Activated T-helper 1 cell treated with Interleukin-2 at 50 U/mL for 16 hours (primary cell): ENCODE measurements at places on chromosomes 5 and 9.

- no peak for DNase-seq
Measured at GRCh38 chr9:546797-547223, 294.7 kb upstream of the DMRT1 start.

DNA sequence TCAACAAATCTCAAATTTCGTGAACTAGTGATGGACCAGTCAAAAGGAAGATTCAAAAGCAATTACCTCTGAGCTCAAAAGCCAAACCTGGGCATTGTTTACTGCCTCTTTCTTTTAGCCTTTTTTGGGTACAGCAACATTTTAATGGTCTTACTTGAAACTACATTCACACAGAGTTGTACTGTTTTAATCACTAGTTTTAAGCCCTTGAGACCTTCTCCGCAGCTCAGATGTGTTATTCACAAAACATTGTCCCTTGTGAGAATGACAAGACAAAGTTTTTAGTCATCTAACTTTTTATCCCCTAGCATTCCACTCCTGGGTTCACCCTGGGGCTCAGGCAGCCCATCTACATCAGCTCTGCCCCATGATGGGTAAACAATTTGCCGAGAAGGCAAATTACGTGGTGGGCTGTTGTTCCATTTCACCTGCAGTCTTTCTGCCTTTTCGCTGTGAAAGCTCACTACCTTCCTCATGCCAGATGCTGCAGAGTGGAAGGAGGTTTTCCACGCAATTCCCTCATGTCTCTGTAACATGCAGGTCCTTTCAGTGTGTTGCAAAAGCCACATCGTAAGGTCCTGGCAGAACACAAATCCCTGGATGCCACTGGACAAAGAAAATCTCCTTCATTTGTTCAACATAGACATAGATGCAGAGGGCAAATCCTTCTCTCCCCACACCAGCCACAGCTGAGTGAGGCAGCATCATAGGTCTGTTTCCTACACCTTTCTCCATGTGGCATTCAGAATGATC lies 175.7 kb downstream of the EBF1 start:
- DNase-seq: no peak

DNA sequence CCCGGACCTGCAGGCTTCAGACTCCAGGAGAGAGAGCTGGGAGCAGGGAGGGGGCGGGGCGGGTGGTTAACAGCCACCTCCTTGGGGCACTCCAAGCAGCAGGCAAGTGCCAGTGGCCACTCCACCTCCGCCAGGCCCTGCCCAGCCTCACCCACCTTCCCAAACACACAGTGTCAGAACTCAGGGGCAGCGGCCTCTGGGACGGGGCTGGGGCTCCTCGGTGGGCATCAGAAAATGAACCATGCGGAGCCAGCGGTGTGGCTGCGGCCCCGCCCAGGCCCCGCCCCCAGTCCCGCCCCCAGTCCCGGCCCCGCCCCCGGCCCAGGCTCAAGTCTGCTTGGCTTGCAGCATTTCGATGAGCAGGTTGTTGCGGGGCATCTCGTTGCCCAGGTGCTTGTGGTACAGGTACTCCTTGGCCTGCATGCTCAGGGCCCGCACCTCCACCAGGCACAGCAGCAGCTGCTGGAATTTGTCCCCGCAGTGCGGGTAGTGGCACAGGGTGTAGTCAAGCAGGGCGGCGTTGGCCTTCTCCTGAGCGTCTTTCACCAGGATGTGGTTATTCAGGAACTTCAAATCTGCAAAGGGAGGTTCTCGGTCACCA lies 24.7 kb downstream of the NR5A1 start:
- no peak for DNase-seq

- no peak for DNase-seq
Measured at GRCh38 chr5:39158127-39158593, 61.2 kb downstream of the FYB1 start.

DNA sequence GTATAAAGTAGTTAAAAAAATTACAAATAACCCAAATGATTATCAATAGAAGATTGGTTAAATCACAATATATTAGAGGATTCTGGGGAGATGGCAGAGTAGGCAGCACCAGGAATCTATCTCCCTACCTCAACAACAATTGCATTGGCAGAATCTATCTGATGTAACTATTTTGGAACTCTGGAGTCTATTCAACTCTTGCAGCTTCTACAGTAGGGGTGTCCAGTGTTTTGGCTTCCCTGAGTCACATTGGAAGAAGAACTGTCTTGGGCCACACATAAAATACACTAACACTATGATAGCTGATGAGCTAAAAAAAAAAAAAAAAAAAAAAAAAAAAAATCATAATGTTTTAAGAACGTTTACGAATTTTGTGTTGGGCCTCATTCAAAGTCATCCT lies 29.2 kb upstream of the ECM2 start:
- no peak for DNase-seq

- DNase-seq: no peak
Measured at GRCh38 chr9:93463638-93464248, 10.4 kb upstream of the FAM120AOS start.

GRCh38 chr5:135568246-135568645 lies 10.5 kb downstream of the CXCL14 start:
- no peak for DNase-seq

- DNase-seq: no peak
Measured at GRCh38 chr9:127875306-127875966, 2.0 kb downstream of the AK1 start.

DNA sequence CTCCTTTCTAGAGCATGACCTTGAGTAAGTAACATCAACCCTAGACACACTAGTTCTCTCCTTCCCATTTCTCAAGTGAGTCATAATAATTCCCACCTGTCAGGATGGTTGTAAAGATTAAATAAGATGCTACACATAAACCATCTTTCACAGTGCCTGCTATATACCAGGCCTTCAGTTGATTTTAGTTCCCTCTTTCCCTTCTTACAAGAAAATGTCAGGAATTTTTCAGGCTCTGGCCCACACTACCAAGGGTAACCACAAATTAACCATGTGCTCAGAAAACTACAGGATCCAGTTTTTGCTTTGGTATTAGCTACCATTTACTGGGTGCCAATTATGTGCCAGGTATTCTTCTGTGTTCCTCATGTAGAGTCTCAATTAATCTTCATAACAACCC lies 42.7 kb upstream of the RARS1 start:
- DNase-seq: no peak

DNA sequence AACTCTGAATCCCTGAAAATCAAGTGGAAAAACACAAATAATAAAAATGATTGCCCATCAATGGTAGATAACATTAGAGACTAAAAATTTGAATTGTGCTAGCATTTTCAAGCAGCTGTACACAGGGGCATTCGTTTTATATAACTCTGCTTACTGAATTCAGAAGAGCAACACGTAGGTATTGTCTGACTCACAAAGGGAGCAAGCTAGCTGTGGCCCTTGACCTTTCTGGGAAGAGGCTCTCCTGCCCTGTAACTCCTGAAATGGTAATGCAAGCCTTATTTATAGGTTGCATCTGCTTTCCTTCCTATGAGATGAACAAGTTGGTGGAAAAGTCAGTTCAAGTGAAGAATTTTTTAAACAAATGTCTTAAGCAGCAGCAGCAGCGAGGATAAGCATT lies 218.7 kb upstream of the EFNA5 start:
- no peak for DNase-seq

DNA sequence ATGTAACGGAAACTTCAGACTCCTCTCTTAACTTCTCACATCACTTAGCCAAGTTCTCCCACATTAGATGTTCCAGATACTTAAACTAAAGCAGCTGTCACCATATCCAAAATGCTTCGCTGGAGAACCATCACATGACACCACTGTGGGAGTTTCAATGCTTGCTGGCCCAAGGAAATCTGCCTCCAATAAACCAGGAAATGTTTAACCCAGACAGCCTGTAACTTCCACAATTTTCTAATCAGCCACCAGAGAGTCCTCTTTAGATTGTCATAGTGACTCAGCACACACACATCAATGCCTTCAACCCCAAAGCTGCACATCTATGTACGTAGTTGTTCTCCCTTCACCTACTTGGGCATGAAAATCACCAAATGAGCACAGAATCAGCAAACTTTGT lies 118.7 kb downstream of the LPAR1 start:
- no peak for DNase-seq

DNA sequence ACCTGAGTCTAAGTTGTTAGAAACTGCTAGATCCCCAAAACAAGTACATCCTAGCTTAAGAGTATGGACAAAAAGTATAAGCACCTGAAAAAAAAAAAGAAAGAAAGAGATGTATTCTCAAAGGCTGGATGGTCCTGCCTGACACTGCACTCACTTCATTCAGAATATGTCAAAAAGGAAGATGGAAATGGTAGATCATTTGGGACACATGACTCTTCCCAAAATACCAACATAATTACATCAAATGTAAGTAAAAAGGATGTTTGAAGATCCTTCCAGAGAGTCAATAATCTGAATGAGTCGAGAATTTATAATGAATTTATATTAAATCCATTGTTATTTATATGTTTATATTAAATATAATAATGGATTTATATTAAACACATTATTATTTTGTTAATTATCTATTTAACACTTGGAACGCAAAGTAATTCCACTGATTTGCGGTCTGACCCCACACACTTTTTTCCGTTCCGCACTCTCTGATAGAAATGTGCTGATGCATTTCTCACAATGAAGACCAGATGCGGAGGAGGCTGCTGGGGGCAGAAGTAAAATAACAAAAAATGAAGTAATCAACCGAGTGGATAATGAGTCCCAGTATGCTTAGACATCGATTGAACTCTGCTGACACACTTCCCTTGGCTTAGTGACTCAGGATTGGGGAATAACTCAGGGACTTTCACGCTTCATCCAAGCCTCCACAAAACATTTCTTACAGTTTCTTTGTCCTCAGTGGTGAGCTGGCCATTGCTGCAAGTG lies 201.2 kb downstream of the ADAMTS12 start:
- no peak for DNase-seq

DNA sequence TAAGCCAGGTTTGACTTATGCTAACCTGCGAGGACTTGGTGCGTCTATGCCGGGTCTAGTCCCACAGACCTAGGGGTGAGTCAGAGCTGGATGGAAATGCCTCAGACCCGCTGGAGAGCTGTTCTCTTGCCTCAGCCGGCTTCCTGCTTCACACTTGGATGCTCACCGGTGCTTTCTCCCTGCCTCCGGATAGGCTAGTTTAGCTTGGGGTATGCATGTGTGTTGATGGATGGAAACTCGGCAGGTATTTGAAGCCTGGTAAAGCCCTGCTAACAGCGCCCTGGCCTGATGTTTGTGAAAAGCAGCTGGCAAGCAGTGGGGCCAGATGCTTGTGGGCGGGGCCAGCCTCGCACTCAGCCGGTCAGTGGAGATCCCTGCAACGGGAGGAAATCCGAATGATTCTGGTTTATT lies 29.3 kb downstream of the PRRC2B start:
- DNase-seq: no peak

DNA sequence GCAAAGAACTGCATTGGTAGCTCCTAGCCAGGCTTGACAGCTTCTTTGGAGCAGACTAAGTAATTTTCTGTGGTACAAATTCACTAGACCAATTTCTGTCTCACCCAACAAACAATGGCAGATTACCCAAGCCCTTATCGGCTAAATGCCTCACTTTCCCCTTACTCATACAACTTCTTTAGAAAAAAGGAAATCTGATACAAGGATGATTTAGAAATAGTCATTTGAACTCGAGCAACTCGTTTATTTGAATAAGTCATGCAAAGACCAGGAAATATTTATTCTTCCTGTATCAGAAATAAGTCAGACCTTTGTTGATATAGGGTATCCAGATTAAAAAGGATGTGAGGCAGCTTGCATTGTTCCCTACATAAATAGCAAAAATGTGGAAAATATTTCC lies 170.4 kb upstream of the CDH6 start:
- DNase-seq: no peak

DNA sequence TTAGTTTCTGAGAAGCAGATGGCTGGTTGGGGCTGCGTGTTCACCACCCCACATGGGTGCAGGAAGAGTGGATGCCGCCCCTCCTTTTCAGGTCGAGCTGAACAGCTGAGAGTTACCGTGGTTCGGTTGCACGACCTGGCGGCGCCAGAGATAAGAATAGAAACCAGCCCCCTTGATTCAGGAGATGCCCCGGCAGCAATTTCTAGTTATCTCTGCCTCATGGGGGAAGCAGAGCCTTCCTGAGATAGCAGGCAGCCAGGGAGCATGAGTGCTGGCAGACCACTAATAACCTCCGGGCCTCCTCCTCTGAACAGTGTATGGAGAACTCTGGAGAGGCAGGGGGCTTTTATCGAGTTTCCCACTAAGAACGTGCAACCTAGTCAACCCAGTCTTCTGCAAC lies 177.8 kb downstream of the NSG2 start:
- no peak for DNase-seq

- DNase-seq: no peak
Measured at GRCh38 chr9:30812821-30813220, 1571.6 kb upstream of the ACO1 start.

GRCh38 chr5:66223637-66224036 lies 79.5 kb downstream of the SREK1 start:
- no peak for DNase-seq

DNA sequence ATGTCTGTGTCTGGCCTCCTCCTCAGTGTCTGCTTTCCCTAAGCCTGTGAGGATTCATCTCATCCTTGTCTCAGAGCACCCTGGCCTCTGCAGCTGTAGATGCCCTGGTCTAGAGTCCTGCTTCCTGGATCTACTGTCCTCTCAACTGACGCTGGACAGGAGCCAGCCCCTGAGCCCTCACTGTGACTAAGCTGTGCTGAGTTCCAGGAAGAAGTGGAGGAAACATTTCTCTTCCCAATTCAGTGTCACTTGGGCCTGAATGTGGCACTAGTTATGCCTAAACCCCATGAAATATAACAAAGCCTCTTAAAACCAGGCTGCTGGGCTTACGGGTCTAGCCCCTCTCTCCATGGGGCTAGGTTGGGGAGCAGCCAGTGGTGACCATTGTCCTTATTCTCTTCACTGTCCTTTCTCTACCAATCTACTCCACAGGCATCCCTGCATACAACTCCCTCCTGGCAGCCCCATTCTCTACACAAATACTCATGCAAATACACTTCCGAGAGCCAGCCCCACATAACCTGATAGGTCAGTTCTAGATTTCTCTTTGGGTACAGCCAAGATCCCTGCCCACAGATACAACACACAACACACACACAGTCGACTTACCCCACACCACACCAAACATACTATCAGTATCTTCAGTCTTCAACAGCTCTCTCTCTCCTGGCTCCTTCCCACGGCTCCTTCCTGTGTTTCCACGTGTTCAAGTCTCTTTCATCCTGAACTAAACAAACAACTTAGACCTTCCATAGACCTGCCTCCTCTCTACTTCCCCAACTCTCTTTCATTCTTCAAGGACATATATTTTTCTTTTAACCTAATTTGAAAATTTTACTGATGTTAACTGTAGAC lies 220.8 kb downstream of the SNX18 start:
- no peak for DNase-seq

DNA sequence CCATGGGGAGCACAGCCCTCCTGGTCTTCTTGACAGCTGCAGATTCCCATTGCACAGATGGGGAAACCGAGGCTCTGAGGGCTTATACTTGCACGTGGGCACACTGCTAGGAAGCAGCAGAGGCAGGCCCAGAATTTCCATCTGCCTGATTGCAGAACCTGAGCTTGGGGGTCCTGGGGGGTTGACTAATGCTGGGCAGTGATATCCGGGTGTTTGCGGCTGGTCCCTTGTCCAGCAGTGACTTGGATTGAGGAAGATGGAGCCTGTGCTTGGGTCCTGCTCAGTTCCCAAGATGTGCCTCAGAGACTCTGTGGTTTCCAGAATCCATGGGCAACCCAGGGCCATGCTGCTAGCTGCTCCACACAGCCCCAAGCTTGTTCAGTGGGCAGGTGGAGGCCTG lies 91.2 kb downstream of the PHF2 start:
- no peak for DNase-seq
